NCI-H1417 treated with DMSO at 0.1 percent for 48 hours (cell line): ENCODE measurements at places on chromosomes 3 and 15.

DNA sequence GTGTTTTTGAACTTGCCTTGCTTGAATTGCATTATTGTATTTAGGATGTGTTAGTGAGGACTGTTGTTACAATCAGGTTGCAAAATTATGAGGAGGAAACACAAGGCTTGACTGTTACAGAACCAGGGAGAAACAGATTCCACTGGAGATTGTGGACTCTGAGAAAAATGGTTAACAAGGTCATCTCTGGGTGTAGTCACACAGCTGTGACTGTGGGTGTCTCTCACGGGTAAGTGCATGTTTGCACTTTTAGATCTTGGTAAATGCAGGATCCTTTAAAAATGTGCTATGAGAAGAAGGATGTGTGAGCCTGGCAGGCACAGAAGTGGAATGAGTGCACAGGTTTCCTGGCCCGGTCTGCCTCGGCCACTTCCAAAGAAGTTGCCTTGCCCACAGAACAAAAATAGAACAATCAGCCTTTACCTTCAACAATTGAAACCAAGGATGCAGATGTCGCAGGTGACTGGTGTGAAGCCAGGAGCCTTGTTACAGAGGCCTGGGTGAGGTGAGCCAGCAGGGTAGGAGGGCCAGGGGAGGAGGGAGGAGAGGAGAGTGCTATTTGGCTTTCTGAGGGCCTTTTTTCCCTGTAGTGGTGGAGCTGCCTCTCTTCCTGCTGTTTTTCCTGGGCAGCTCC is 68.0 kb downstream of the ABHD5 start:
- DNase-seq, result no peak

DNA sequence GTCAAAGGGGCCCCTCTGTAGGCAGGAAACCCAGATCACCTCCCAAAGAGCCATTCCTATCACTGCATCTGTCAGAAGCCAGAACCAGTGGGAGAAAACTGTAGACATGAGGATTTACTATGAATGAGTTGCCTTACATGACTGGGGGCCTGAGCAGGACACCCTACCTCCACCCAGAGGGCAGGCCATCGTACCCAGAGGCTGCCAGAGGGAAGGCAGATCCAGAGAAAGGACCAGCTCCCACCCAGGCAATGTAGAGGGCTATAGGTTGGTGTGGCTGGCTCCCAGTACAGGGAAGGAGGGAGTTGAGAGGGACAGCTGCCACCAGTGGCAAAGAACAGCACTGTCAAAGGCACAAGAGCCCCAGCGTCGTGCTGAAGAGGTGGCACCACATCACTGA is 233.2 kb downstream of the OCA2 start:
- DNase-seq, result no peak

DNA sequence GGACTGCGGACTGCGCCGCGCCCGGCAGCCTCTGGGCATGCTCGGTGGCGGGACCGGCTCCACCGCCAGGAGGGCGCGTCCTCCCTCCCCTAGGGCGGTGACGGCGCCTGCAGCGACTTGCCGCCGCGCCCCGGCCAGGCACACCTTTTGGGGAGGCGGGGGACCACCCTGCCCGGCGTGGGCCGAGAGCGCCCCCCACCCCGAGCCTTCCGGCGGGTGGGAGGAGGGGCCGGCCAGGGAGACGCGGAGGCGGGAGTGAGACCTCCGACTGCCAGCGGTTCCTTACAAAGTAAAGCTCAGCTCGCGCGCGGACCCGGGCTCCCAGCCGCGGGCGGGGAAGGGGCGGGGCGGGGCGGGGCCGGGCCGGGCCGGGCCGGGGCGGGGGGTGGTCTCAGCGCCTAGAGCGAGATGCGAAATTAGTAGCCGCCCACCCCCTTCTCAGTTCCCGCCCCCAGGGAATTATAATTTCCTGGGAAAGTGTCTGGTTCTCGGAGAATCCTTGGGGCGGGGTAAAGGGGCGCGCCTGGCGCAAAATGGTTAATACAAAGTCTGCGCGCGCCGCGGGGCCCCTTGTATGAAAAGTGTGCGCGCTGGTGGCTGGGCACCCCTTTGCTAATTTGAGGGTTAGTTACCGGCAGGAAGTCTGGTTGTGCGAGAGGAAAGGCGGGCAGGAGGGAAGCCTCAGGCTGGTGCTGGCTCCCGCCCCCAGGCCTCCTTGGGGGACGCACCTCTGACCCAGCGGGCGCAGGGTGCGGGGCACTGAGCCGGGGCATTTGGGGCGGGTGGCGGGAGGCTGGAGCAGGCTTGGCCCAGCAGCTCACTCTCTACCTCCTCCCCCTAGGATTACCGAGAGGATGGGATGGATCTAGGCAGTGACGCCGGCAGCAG is 224.8 kb upstream of the IL12A start:
- DNase-seq, result peak; percentile 86

DNA sequence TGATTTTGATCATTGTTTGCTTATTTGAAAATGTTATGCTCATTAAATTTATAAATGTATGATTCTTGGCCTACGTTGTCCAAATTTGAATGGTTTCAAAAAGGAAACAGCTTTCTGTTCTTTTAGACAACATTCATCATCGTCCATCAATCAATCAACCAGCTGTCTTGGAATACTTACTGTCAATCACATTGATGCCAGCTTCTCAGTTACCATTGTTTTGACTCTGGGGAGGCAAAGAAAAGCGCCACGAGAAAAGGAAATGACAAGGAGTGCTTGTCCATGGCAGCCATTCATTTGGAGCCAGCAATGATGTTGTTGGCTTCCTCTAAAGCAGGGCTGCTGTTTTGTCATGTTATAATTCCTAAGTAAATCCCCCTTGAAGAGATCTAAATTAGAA is 62.2 kb upstream of the TP63 start:
- no peak for DNase-seq

DNA sequence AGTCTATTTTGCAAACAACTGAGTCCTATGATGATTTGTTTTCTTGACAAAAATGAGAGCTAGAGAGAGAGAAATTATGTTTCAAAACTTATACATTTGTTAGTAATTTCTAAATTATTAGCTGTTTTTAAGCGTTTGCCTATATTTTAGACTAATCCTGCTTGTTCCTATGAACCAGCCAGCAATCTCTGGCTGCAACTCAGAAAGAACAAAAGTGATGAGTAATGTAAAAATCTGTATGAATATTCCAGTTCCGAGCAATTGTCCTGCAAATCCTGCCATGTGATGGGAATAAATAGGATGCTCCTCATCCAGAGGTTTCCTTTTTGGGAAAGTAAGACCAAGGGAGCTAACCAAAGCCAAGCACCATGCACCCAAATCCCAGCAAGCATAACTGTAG is 228.3 kb upstream of the GBE1 start:
- DNase-seq, result no peak

- DNase-seq, result no peak
Measured at GRCh38 chr3:42705962-42706585, 3.5 kb upstream of the HHATL start.

DNA sequence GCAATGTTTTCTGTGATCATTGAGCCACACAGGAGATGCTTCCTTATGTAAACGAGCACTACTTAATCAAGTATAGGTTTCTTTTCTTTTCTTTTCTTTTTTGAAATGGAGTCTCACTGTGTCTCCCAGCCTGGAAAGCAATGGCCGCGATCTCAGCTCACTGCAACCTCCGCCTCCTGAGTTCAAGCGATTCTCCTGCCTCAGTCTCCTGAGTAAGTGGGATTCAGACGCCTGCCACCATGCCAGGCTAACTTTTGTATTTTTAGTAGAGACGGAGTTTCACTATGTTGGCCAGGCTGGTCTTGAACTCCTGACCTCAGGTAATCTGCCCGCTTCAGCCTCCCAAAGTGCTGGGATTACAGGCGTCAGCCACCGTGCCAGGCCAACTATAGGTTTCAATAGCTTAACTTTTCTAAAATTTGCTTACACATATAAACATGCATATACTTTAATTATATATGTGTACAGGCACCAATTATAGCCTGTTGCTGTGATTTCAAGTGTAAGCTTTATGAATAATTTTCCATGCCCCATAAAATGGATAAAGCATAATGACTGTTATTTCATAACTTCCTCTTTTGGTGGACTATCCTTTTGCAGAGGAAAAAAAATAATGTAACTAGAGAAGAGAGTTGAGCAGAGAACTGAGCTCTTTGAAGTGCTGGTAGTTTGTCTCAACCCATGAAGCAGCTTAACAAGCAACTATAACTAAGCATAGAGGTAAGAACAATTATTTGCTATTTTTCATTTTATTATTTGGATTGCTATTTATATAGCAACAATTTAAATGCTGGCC is 24.8 kb upstream of the MBNL1 start:
- no peak for DNase-seq

GRCh38 chr15:95574053-95574452 is 756.4 kb upstream of the NR2F2 start:
- no peak for DNase-seq

DNA sequence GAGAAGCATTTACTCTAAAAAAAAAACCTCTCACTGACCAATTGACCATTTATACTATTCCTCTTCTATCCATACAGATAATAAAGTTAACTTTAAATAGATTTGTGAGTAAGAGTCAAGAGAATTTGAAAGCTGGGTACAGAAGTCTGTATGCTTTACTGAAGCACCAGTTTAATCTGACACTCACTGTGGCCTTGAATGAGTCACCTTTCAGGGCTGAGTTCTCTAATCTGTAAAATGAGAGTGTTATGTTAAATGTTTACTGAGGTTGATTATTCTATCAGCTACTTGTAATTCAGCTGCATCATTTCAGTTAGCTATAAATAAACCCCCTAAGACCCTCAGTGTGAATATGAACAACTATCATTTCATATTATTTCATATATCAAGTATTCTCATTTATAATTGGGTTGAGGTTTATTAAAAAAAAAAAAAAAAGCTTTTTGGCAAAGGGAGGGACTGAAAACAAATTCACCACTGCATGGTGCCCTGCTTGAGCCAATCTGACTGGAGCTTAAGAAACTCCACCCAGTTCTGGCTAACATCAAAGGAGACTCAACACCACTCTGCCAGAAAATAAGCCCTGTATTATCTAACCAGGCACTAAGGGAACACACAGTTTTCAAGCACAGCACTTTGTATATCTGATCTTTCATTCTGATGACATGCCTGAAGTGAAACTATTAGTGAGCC is 2.8 kb downstream of the MAP4 start:
- DNase-seq, result no peak

- DNase-seq, result no peak
Measured at GRCh38 chr3:14403619-14404155, 1.3 kb downstream of the SLC6A6 start.

- DNase-seq, result no peak
Measured at GRCh38 chr3:50396502-50396901, 37.2 kb upstream of the TMEM115 start.

DNA sequence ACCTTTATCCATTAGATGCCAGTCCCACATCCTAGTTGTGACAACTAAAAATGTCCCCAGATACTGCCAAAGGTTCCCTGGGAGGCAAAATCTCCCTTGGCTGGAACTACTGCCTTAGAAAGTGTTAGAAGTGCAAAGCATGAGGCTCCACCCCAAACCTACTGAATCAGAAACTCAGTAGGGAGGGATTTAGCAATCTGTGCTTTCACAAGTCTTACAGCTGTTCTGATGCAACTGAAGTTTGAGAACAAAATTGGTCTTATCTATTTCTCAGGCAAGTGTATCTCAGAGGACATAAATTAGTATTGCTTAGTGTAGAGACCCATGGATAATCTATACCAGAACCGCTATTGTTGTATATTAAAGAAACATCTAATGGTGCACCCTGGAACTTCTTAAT is 70.2 kb downstream of the CLDN1 start:
- no peak for DNase-seq

- DNase-seq, result no peak
Measured at GRCh38 chr3:59433546-59433945, 383.7 kb upstream of the CFAP20DC start.

GRCh38 chr15:57872281-57873030 is 165.9 kb downstream of the POLR2M start:
- DNase-seq, result no peak

DNA sequence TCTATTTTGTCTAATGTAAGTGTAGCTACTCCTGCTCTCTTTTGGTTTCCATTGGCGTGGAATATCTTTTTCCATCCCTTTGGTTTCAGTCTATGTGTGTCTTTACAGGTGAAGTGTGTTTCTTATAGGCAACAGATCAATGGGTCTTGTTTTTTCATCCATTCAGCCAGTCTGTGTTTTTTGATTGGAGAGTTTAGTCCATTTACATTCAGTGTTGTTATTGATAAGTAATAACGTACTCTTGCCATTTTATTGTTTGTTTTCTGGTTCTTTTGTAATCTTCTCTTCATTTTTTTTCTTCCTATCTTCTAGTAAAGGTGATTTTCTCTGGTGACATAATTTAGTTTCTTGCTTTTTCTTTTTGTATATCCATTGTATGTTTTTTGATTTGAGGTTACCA is 97.1 kb downstream of the GLDN start:
- no peak for DNase-seq

DNA sequence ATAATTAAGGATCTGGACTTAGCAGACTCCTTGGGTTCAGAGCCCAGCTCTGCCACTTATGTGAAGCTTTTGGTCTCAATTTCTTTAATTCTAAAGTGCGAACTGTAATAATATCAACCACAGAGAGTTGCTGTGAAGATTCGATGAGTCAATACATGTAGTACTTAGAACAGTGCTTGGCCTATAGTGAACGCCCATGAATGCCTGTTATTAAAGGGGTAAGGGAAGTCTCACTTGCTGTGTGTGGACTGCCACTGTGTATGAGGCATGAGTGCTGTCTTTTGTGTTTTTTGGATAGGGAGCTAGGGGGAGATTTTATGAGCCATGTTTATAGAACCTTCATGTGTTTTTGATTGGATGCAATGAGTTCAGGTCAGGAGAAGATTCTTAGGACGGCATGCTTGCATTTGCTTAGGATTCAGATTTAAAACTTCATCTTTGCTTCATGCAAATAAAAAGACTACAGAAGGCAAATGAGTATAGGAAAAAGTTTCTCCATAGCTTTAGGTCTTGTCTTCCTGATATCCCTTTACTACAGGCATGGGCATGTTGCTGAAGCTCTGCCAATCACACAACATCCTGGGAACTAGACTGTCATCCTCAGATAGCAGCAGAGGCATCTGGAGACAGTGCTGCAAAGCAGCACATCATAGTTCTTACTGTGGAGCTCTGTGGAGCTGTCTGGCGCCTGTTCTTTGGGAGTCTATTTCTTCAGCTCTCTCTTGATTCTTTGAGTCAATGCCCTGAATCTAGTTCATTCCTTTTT is 50.0 kb downstream of the PLS1 start:
- DNase-seq, result no peak

DNA sequence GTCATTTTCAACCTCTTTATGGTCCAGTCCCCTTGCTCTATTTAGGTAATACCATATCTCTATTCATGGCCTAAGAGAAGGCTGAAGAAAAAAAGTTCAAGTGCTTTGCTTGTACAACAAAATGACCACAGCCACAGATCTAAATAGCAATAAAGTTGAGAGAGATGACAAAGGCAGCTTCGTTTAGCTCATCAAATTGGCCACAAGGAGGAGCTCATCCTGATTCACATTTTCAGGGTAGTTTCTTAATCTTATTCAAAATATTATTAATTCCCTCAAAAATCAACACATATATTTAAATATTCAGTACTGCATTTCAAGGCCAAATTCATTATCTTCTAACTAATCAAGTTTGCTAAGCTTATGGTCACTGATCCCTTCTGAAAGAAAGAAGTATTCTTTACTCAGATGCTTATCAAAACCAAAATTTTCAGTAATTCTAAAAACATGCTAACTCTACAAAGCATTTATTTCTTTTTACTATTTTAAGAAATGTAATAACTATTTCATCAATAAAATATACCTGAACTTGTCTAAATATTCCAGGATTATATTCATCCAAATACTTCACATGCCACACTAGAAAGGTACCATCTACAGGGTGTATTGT is 85.5 kb downstream of the DMXL2 start:
- DNase-seq, result no peak

- no peak for DNase-seq
Measured at GRCh38 chr3:99970198-99970597, 144.1 kb downstream of the FILIP1L start.
